ENCODE measurements at places on chromosomes 13 and 19.

DNA sequence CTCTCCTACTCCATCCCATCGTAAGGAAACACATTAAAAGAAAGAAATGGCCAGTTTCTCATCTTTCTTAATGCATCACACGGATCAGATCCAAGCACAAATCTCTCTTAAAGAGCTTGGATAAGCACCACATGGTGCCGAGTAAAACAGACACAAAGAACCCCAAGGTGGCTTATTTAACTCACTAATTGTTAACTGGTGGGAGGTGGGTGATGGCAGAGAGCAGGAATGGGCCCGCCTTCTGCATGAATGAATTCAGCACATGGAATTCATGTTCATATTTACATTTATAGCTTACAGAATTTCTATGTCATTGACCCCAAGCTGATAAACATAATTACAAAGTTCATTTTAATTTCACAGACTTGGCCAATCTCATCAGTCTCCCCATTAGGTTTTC, 89.9 kb downstream of the MZT1 start:
- no peak for DNase-seq

DNA sequence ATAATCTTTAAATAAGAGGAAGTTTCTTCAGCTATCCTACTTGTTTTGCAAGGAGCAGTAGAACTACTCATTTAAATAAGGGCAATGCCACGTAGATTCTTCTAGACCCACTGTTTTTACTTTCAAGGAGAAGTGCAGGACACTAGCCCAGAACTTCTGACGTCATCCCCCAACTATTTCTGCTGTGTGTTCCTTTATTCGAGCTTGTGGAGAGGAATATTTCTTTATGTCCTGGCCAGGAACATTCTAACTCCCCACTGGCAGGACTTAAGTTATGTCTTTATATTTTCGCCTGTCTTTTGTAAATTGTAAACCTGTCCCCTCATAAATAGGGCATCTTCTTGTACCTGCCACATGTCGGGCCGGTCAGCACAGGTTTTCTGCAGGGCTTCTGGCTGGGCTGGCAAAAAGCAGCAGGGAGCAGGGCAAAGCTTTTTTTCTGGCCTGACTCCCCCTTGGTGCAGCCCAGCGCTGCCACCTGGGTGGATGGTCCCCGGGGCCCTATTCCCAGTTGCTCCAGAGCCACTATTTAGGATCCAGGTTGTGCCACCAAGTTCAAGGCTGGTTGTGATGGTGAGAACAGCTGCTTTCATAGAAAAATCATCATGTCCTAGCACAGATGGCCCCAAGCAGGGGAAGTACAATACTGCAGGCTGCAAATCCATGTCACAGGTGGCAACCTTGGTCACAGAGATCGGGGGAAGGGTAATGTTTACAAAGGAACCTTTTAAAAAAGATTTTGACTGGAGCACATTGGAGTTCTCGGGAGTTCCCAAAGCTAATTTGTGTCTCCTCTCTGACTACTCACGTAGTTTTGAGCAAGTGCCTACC, 1.8 kb downstream of the MBNL2 start:
- DNase-seq, result peak; percentile 73

DNA sequence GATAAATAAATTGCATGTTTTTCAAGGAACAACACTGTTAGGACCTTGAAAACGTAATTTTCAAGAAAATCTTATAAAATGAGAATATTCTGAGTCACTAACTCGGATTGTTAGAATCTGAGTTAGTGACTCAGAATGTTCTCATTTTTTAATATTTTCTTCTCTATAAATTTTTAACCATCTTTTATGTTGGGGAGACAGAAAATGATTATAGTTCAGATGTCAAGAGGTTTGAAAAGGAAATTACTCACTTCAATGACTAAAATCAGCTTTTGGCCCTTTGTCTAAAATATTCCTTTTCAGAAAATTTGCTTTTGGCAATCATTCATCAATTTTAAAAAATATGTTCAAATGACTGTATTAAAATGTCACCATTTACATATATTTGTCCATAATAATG, 264.2 kb upstream of the EDNRB start:
- no peak for DNase-seq

DNA sequence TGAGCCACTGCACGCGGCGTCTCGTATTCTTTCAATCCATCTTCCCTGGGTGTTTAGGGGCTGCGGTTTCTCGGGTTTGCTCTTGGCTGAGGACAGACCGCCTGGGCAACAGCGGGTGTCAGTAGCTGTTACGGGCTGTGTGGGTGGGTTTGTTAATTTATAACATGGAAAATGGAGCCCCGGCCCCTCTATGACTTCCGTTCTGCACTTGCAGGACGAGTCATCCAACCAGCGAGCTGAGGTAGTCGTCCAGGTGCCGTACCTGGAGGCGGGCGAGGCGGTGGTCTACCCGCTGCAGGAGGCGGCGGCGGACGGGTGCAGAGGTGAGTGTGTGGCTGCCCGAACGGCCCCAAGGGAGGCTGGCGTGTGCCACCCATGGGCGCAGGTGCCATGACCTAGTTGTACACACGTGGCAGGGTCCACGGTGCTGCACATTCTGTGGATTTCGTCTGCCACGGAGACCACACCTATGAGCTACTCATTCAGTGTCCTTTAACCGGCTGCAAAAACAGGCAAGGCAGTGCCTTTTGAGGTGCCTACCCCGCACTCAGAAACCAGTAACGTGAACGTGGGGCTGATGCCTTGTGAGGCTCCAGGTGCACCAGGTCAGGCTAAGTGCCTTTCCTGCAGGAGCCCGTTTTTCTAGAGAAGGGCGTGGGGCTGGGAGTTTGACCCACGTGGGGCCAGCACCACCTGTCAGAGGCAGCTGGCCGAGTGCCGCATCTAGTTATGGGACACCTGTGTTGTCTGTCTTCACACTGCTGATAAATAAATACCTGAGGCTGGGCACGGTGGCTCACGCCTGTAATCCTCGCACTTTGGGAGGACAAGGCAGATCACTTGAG, 10.9 kb downstream of the POLR2E start:
- DNase-seq, result no peak
